ENCODE measurements at places on chromosomes 12 and 14.

DNA sequence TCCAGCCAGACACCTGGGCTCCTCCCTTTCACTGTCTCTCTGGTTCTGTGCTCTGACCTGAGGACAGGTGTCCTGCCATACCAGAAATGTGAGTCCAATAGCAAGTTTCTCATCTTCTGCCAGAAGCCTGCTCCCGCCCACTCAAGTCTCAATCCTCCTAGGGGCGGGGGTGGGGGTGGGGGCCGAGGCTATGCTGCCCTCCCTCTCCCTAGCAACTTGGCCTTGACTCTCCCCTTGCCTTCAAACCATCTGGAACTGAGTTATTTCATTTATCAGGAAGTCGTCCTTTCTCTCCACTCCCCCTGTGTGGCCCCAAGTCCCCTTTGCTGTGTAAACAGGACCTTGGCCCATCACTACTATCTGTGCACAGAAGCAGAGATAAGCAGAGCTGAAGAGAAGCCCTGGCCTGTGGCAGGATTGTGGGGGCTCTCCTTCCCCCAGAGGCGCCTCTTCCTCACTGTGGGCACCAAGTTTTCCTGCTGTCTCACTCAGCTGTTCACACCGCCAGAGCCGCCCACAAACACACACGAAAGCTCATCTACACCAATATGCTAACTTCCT, 117.1 kb downstream of the DPF3 start:
- no peak for DNase-seq

GRCh38 chr12:89477633-89478279, 46.8 kb downstream of the GALNT4 start:
- DNase-seq: no peak

DNA sequence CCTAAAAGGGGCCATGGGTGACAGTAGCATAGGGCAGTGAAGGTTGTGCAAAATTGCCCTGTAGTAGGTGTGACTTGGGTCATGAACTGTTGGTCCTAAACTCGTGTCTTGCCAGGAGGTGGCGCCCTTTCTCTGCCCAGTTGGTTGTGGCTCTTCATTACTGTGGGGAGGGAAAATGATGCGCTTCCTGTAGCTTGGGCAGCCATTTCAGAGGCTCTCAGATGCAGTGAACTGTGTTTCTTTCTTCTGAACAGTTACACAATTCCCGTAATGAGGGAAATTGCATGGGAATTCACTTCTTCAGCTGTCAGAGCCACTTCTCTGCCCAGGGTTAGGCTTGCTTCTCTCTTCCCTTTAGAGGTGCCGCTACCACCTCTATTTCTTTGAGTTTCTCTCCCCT, 148.1 kb upstream of the NRXN3 start:
- DNase-seq: peak; percentile 72

- DNase-seq: no peak
These were observed 35.7 kb downstream of the RTL1 start for GRCh38 chr14:100867631-100868315.

DNA sequence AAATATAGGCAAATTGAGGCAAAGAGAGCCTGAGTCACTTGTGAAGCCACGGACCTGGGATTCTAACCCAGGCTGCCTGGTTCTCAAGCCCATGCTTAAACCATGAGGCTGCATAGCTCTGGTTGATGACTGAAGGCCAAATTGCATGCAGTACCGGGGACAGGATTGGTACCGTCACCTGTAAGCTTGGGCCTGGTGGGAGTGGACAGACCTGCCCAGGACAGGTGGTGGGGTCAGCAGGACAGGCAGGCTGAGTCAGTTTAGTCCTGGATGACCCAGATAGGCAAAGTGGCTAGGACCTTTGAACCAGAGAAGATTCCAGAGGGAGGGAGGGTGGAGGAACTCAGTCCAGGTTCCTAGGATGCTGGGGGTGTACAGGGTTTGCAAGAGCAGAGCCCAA, 25.8 kb downstream of the RIN3 start:
- no peak for DNase-seq

- DNase-seq: no peak
These were observed 16.7 kb downstream of the ZNF664 start for GRCh38 chr12:123989753-123990152.

DNA sequence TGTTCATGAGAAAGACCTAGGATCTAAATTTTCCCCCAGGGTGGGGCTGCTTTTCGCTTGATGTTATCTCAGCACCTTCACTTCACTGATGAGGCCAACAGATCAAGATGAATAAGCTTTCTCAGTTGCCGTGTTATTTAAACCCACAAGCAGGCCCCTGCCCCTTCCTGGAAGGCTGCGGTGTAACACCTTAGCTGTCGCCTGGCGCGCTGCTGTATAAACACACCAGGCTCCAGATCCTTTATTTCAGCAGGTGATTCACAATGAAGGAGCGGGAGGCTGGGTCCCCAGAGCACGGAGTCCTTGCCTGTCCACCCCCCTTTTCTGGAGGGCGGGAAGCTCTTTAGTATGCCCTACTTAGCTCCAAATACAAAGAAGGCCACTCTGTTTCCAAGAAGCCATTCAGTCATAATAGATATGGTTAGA, 515.4 kb downstream of the FUT8 start:
- DNase-seq: no peak

- no peak for DNase-seq
These were observed 24.7 kb downstream of the BTBD6 start for GRCh38 chr14:105273062-105273461.

GRCh38 chr12:116430911-116431565, 128.1 kb upstream of the MAP1LC3B2 start:
- no peak for DNase-seq

- DNase-seq: no peak
These were observed 7.7 kb upstream of the PCK2 start for GRCh38 chr14:24086193-24086955.

GRCh38 chr12:12891881-12892355, 556 bp downstream of the GPRC5A start:
- no peak for DNase-seq

GRCh38 chr12:62127516-62127915, 132.7 kb upstream of the USP15 start:
- no peak for DNase-seq

GRCh38 chr12:67391034-67391433, 121.9 kb downstream of the CAND1 start:
- DNase-seq: no peak

DNA sequence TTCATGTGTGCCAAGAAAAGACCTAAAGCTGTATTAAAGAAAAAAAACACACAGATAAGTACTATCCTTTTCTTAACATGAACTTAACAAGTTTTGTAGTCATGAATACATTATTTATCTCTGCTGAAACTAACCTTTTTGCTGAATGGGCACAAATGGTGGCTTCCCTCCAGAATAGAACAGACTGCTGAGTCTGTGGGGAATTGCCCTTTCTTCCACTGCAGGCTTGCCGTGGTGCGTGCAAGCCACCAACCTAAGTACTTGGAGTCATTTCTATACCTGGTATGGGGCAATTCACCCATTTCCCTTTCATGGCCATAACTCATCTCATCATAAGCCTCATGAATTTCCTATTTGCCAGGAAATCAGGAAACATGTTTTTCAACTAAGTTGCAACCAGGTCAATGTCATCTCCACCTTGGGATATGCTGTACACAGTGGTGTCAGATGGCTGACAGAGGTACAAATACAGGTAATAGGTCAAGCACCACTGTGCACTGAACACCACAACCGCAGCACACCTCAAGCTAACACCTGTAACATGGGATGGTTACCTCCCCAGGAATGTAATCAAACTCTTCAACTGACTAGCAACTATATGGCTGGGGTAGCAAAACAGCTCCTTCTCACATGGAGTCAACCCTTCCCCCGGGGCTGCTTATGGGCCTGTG, 49.9 kb downstream of the CATSPERB start:
- no peak for DNase-seq

DNA sequence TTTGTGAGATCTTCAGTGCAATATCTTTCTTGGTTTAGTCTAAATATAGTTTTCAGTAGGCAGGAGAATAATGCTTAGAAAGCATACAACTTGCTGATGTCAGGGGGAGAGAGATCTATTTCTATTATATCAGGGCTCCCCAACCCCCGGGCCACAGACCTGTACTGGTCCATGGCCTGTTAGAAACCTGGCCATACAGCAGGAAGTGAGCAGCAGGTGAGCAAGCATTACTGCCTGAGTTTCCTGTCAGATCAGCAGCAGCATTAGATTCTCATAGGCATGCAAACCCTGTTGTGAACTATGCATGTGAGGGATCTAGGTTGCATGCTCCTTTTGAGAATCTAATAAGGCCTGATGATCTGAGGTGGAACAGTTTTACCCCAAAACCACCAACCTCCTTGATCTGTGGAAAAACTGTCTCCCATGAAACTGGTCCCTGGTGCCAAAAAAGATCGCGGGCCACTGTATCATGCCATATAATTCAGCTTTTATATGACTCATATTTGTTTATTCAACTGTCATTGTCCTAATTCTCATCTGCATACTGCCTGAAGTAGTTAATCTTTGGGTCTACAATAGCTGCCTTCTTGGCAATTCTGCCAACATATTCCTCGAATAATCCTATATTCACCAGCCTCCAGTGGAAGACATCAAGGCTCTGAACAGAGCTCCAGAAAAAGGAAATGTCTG, 163.6 kb upstream of the DYRK2 start:
- no peak for DNase-seq

DNA sequence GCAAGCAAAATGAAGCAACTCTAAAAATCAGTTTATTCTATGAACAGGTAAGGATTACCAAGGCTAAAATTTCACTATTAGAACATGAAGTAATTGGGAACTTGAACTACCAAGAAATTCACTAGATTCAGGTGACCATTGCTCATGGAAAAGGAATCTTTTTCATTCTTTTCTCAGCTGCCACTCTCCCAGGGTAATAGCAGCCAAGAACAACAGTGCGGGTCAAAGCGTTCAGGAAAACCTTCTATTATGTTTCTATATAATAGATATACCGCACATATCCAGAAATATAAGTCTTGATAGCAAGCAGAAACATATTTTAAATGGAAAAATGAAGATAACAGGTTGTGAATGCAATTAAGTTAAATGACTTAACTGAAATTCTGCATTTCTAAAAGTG, 125.6 kb downstream of the NELL2 start:
- no peak for DNase-seq

DNA sequence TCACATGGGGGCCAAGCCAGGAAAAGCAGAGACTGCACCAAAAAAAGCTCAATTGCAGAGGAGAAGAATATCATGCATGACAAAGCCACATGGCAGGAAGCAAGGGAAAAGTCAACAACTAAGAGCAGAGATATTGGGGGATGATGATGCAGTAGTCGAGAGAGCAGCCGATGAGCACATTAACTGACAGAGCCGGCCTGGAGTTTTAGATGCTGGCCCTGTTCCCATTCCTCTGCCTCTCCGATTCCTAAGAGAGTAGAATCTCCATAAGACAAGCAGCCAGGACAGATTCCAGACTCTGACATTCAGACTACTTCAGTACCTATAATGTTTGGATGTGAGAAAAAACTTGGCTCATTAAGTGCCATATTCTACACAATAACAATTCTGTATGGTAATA, 155.9 kb downstream of the KCNH5 start:
- DNase-seq: no peak
